ENCODE measurements at places on chromosomes 13 and 19. TPM values are rescaled to one million over a fixed set of nuclear protein-coding genes. Genes with fewer than 3 reads are reported as not detected.

DNA sequence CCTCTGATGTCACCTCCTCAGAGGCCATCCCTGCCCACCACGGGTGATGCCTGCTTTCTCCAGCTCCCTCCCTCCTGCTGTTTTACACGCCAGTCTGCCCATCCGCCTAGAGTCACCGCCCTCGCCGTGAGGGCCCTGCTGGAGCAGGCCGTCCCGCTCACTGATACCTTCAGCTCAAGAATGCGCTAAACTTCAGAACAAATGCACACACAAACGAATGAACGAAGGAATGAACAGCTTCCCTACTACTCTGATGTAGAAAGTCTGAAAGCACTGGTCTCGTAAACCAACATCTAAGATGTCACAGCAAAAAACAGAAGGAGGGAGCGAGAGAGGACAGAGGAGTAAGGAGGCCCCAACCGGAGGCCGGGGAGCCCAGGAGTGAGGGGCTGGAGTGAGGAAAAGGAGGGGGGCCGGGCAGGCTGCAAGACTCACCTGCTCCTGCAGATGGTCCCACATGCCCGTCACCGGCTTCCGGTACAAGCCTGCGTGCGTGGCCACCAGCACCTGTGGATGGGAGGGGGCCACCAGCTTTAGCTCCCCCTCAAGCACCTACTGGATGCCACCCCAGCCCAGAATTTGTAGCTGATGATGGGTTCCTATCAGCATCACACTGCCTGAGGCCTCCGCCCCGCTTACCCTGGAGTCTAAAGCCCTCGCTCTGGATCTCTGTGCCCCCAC lies 4.0 kb downstream of the PNKP start:
- DNase-seq = no peak

DNA sequence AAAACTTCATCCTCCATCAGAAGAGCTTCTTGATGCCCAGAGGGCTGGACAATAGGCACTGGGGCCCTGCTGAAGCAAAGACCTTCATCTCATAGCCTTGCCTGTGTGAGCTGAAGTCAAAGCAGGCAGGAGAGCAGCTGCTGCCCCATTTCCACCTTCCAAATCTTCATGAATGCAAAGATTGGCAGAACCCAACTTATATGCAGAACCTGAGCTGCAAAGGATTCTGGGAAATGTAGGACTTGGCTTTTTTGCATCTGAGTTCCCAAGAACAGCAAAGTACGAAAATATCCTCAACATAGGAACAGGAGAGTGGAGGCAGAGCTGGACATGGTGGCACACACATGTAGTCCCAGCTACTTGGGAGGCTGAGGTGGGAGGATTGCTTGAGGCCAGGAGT lies 30.8 kb downstream of the CKM start:
- DNase-seq = no peak

- peak; percentile 75 for DNase-seq
Measured at GRCh38 chr13:31742097-31742734, 2.9 kb downstream of the RXFP2 start.

- no peak for DNase-seq
Measured at GRCh38 chr19:15702534-15702930, 25.3 kb upstream of the OR10H2 start.

DNA sequence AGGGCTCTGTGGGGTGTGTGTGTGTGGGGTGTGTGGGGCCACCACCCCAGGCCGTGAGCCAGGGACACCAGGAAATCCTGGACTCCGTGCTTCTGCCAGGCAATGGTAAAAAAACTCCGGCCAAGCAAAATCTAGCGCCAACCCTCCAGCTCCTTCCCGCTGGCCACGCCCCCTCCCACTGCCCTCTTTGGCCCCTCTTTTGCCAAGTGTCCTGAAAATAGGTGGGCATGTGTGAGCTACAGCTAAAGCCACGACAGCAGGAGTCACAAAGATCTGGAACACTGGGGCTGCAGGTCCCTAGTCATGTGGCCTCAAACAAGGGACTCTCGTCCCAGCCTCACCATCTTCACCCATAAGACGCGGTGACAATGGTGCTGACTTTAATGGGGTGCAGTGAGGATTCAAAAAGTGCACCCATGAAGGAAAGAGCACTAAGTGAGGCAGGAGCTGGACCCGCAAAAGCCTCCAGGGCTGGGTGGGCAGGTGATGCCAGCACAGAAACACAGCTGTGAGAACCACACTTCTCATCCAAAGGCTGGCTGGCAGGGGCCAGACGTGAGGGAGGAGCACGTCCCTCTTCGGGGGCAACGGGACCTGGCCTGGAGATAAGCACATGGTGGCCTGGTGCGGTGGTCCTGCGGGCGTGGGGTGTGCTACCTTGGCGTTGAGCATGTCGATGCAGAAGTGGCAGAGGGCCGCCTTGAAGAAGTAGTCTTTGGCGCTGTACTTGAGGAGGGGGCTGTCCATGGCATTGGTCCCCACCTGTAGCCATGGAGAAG lies 7.5 kb upstream of the KPTN start:
- no peak for DNase-seq

ADGRE3 gene
- total RNA-seq = not detected

All from neural crest cell (in vitro differentiated cells).